A549 treated with DMSO at 1 μM for 4 hours (cell line): ENCODE measurements at places on chromosomes 4 and X. TPM values are rescaled to one million over a fixed set of nuclear protein-coding genes. Genes with fewer than 3 reads are reported as not detected.

S100G gene
- not detected in 5 replicates for total RNA-seq

FRMPD4 gene
- total RNA-seq, result 0.04 to 0.11 TPM (median 0.08 TPM) in 5 replicates

HSFX4 gene
- not detected in 5 replicates for total RNA-seq

GPM6B gene
- not detected in 5 replicates for total RNA-seq

SPANXN4 gene
- total RNA-seq, result not detected in 5 replicates

AFF2 gene
- not detected in 5 replicates for total RNA-seq

FAT4 gene
- 1.1 to 2.6 TPM (median 1.7 TPM) in 5 replicates for total RNA-seq

CLNK gene
- total RNA-seq, result not detected in 5 replicates

UXT gene
- total RNA-seq, result 170 to 182 TPM (median 174 TPM) in 5 replicates
